T-helper 17 cell (primary cell): ENCODE measurements at places on chromosomes 5 and 9.

- no peak for DNase-seq
Measured at GRCh38 chr5:163535290-163535689, 29.9 kb downstream of the MAT2B start.

DNA sequence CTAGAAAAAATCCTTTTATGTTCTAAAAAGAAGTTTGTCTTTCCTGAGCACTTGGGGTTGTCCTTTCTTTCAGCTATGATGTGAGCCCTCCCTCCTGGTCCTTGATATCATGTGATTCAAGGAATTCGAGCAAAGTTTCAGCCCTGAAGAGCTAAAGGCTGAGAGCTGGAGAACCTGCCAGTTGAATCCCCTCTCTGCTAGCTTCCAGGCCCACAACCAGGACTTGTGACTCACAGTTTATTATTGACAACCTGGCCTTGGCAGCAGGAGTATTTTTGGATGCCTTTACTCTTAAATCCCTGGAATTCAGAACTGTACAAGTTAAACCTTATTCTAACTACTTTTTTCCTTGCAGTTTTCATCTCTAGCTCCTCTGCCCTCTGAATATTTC lies 182.8 kb downstream of the SPOCK1 start:
- DNase-seq = no peak

DNA sequence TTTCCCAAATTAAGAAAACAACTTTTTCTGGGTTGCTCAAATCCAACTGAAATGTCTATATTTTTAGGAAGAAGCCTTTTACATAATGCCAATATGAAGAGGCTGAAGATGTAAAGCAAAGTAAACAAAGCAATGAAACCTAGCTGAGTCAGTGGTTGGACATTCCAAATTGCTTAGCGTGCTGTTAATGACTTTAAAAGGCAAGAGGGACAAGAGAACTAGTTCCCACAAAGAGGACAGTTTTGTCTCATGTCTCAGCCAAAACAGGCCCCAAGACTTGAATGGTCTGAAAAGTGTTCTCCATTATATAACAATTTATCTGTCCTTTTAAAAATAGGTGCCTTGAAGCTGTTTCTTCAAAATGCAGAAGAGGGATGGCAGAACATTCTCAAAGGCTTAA lies 407.0 kb downstream of the ENC1 start:
- DNase-seq = no peak

DNA sequence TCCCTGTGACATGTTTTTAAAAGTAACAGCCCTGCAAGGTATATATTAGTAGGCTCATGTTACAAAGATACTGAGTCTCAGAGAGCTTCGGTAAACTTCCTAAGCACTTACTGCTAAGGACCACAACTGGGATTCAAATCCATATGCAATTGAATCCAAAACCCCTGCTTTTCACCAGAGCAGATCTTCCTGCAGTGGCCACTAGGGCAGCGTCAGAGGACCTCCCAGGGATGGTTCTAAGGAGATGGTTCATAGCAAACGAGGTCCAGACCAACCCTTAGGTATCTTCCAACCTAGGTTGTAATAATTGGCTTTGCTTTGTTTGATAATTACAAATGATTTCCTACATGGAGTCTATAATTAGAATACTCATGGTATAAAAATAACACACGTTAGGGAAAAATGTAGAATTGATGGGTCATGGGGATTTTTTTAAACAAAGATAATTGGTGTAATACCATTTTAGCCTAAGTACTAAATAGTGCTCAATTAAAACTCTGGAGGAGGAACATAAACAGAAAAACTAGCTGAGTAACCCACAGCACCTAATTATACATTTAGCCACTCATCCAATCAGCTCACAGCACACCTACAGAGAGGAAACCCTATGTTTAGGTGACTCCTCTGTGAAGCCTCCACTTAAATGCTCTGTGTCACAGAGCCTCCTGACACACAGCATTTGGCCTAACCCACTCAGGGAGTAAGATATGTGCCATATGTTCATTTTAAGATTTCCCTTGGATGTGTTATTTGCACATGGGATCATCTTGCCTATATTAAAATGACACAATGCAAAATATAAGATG lies 10.0 kb upstream of the CAST start:
- DNase-seq = no peak

DNA sequence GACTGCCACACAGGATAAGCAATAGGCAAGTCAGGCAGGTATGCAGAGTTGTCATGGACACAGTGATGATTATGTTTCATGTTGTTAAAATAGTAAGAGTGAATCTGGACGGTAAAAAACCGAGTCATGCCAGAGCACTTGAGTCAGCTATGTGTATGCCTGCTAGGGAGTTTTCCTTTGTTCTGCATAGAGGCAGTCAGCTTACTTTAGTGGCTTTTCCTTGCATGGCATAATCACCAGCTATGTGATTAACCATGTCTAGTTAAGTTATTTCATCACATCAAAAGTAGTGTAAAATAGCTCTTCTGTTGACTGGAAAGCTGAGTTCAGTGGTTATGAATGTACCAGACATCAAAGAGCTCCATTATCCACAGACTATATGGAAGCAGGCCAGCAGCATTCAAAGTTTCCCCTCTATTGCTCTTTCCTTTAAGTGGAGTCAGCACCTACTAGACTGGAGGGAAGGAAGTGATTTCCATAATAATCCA lies 989.8 kb downstream of the TLE1 start:
- no peak for DNase-seq
